Stimulated activated naive CD8-positive, alpha-beta T cell treated with anti-CD3 and anti-CD28 coated beads, Interleukin-15, amount 100 ng/mL, for 72 hours (primary cell): ENCODE measurements at places on chromosomes 11 and 22.
A peak's percentile ranks its signal among the peaks of the same experiment; 100 is the strongest.

DNA sequence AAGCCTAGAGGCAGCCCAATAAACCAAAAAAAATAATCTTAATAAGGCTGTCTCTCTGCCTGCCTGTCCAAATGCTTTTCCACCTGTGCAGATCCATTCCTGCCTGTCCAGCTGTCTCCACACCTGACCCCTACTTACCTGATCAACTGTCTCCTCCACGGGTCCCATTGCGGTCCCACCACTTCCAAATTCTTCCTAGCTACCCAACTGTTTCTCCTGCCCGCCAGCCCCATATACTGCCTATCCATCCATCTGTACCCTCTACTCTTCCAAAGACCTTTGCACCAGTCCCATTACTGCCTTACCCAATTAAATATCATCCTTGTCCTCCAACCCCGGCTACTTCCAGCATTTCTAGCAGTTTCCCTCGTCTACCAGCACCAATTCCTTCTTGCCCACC, 39.4 kb upstream of the ANGPTL5 start:
- DNase-seq, result no peak

DNA sequence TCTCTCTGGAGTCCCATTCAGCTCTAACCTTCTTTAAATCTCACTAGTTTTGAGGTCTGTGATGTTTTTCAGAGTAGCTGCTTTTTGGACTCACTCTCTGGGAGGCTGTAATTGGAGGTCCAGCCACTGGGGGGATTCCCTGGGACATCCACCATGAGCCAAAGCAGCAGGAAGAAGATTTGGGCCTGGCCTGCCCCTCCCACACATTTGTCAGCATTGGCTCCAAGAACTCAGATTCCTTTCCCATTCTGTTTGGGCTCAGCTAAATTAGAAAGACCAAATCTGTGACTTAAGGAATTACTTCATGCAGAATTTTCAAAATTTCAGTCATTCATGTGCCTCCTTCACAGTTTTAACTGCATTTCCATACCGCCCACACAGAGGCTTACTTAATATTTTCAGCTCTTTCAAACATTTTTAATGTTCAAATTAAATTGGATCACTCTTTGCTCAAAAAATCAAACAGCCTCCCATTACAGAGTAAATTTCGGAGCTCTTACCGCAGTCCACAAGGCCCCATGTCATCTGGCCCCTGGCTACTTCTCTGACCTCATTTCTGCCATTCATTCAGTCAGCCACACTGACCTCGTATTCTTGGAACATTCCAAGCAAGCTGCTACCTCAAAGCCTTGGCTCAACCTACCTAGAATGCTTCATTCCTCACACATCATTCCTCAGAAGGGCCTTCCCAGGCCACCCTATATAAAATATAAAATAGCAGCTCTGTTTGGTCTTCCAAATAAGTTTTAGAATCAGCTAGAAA, 54.5 kb upstream of the RRAS2 start:
- peak; percentile 27 for DNase-seq

- no peak for DNase-seq
Observed at GRCh38 chr11:129729216-129729615, 86.4 kb upstream of the TMEM45B start.

DNA sequence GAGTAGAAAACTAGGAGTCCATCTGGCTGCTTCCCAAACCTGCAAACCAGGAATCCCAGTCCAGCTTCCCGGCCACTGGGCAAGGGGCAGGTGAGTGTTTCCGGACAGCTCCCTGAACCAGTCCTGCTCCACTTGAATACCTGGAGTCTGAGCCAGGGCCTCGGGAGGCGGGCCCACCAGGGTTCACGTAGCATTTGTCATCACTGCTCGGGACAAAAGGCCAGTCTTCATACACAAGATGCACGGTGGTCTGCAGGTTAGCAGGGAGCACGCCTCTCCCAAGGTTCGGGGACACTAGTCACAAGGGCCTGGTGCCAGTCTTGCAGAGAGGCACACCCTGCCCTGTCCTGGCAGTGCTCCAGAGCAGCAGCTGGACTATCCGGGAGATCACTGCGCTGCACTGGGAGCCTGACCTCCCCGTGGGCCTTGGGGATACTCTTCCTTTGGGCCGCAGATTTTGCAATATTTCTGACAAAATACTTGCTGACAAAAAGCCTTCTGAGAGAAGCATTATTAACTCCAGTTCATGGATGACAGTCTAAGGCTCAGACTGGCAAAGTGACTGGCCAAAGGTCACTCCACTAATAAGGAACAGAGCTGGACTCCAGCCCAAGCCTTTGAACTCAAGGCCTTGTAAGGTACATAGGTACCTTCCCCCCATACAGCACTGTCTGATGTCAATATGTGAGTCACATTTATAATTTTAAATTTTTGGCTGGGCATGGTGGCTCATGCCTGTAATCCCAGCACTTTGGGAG, 25.1 kb downstream of the CD6 start:
- DNase-seq, result no peak

DNA sequence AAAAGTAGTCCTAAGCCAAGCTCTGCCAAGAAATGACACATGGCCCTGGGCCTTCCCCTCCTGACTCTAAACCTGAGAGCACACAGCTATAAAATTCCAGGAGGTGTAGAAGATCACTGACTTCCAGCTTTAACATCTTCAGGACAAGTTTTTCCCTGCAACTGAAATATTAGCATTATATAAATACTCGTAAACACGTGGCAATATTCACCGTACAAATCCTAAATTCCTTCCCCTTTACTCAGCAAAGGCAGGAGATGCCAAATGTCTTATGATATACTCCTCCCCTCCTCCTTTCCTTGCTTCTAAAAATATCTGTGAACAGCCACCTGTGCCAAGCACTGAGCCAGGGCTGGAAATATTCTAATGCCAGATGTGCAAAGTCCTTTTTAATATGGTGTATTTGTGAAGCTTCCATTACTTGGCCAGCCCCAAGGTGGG, 194.0 kb downstream of the LARGE1 start:
- no peak for DNase-seq

DNA sequence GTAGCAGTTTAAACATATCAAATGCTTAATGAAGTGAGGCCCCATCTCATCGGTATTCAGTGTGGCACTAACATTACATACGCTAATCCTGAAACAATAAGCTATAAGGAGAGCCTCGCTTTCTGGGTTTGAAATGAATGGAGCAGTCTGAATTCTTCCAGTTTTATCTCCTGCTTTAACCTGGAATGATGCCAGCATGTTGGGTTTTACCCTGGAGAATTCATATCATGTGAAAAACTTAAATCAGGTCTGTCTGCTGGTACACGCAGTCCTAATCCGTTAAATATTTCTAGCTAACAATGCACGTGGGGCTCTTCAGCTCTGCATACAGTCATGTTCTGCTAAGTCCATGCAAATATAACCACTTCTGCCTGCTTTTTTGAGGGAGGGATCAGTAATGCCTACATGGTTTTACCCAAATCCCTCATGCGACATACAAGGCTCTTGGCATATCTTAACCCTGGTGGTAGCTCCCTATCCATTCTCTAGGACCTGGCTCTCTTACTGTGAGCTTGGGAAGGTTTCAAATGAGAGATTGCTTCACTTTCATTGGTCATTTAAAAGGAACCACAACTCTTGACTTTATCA, 92.7 kb downstream of the COMMD9 start:
- no peak for DNase-seq

DNA sequence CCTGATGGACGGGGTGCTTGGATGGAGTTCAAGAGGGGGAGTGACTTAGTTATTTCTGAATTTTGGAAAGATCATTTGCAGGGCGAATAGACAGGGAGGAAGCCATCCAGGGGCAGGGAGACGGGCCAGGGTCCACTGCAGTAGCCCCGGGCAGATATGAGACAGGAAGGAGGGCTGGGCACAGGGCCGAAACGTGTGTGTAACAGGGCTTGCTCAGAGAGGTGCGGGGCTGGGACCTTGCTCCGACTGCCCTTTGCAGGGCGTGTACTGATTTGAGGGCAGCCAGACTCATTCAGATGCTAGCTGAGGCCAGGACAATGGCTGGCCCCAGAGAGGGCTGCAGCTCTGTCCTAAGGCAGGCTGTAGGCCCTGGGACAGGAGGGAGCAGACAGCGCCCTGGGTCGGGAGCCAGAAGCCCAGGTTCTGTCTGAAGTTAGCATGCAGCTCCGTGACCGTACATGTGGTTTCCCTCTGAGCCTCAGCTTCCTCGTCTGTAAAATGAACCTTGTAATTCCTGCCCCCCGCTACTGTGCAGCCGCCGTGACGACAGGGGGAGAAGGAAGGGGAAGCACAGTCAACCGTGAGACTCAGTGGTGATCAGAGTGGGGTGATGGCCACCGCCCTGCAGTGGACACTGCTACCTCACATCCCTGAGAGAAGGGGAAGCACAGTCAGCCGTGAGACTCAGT, 103.4 kb downstream of the PHF21B start:
- no peak for DNase-seq

DNA sequence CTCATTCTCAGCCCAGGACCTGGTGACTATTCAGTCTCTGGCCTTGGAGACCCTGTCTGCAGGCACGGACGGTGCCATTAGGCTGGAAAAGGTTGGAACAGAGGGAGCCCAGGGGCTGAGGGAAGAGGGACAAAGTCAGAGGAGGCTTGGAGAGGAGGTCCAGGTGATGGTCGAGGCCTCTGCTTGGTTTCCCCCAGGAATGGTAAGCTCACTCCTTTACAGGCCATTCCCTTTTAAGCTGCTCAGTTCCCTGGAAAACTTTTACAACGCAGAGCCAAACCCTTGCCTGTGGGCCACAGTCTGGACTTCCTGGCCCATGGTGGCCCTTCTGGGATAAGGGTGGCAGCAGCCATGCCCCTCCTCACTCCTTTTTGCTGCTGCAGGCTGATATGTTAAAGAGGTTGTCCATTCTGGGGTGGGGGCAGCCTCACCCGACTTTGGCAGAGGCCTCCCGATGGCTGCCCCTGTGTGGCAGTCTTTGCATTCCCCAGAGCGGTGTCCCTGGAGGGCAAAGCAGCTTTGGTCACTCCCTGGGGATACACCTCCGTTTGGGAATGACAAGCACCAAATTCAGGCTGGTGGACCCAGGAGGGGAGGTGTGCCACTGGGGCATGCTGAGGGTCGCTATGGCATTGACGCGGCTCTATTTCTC, 34.0 kb upstream of the RFPL3 start:
- no peak for DNase-seq

DNA sequence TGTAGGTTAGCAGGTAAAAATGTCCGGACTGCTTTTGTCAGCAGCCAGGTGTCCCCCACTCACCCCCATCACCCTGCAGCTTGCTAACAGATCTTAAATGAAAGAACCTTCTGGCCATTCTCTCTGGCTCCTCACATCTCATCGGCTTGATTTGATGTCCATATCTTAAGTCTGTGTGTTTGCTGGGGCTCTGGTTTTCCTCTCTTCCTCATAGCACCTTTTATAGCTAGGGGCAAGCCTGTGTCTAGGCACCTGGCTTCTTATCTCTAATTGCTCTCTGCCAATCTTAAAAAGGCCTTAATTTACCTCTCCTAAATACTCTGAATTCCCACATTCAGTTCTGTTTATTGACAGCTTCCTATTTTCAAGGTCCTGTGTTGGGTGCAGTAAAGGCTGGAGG, 72.0 kb downstream of the ARHGAP42 start:
- DNase-seq, result no peak

DNA sequence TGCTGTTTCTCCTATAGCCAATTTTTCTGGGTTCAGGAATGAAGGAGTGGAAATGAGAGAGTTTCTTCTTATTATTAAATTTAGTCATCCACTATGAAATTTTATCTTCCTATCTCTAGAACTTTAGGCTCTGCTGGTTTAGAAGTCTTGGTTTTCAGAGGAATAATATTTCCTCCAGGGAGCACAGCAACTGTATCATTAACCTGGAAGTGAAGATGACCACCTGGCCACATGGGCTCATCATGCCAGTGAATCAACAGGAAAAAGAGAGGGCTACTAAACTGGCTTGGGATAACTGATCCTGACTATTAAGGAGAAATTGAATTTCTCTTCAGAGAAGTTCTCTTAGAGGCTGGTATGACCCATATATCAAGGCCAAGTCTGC, 44.4 kb downstream of the ADM start:
- no peak for DNase-seq

- DNase-seq, result no peak
Observed at GRCh38 chr11:118441770-118442275, 5.5 kb downstream of the KMT2A start.

GRCh38 chr22:46895753-46896152, 133.3 kb downstream of the TBC1D22A start:
- DNase-seq, result no peak

DNA sequence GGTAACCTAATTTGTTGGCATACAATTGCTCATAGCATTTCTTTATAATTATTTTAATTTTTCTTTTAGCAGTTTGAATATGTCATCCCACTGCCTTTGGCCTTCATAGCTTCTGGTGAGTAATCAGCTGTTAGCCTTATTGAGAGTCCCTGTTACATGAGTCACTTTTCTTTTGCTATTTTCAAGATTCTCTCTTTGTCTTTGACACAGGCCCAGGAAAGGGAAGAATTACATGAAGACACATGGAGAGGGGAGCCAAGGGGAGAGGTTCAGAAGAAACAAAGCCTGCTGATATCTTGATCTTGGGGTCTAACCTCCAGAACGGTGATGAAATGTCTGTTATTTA, 418.2 kb downstream of the METTL15 start:
- no peak for DNase-seq

DNA sequence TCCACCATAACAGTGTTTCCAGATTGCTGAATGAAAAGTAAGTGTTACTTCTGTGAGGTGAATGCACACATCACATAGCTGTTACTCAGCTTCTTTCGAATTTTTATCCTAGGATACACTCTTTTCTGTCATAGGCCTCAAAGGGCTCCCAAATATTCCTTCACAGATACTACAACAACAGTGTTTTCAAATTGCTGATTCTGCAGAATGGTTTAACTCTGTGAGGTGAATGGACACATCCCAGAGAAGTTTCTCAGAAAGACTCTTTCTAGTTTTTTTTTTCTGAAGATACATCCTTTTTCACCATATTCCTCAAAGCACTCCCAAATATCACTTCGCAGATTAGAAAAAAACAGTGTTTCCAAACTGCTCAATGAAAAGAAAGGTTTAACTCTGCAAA, 221.1 kb downstream of the OR4A5 start:
- no peak for DNase-seq

DNA sequence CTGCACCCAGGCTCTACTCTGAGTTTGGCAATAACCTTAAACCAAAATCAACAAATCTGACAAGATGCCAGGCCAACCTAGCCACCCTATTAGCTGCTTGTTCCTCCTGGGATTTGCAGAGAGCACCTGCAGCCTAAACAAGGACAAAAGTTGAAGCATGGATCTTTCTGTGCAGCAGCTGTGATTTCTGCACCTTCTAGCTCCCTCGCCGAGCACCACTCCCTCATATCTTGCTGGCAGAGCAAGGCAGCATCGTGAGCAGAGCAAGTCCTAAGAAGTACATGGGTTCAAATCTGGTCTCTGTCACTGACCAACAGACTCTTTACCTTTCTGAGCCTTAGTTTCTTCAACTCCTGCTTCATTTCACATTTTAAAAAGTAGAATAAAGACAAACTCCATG, 38.3 kb downstream of the MORC2 start:
- no peak for DNase-seq

DNA sequence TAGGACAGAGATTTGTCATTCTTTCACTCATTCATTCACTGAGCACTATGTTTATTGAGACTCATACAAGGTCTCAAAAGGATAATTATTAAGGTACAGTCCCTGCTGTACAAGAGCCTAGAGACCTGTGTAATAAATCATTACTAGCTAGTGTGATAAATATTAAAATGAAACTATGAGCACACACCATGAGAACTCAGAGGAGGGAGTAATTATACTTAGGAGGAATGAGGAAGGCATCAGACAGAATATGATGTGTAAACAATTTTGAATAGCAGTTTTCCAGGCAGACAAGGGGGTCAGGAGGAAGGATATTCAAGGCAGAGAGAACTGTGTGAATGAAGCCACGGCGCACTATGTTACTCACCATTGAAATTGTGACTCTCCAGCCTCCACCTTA, 300.8 kb upstream of the ISX start:
- no peak for DNase-seq
